ENCODE measurements at places on chromosomes 16 and 17. TPM values are rescaled to one million over a fixed set of nuclear protein-coding genes. Genes with fewer than 3 reads are reported as not detected.

DNA sequence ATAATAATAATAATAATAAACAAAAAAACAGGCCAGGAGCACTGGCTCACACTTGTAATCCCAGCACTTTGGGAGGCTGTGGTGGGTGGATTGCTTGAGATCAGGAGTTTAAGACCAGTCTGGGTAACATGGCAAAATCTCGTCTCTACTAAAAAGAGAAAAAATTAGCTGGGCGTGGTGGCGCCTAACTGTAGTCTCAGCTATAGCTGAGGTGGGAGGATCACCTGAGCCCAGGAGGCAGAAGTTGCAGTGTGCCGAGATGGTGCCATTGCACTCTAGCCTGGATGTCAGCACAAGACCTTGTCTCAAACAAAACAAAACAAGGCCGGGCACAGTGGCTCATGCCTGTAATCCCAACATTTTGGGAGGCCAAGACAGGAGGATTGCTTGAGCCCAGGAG, 18.7 kb upstream of the ATP6V0C start:
- no peak overlapping the region for H3K27ac ChIP-seq
- peaks cover 17% of the 10 kb centered on the region for H3K4me1 ChIP-seq
- no peak for DNase-seq
- no peak overlapping the region for H3K4me3 ChIP-seq

DNA sequence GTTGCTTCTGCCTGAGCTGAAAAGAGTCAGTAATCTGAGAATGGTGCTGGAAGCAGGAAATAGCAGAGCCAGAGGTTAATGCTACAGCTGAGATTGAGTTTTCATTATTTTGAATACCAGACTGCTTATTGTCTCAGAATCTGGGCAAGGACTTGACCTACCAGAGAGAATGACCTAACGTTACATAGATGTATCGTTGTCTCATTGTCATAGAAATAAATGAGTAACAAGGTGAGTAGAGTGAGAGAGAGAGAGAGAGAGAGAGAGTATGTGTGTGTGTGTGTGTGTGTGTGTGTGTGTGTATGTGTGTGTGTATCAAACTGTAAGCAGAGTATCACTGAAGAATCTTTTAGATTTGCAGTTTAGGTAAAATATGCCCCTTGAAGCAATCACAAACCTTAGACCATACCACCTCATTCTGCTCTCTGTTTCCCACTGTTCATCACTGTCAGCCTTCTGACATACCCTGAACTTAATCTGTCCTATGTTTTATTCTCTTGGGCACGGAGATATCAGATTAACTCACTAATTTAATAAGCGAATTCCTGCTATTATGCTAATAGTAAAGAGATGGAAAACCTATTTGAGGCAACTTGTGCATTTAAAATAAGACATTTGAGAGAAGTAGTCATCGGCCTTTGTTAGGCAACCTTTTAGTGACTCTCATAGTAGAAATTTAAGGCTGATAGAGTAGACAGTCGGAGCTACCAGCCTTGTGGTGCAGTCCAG, 87.8 kb downstream of the CYB561 start:
- peaks cover 34% of the 10 kb centered on the region for H3K4me1 ChIP-seq
- peak; percentile 39 for DNase-seq
- no peak overlapping the region for H3K4me3 ChIP-seq
- H3K27ac ChIP-seq: peak overlapping the region; percentile 97

DNA sequence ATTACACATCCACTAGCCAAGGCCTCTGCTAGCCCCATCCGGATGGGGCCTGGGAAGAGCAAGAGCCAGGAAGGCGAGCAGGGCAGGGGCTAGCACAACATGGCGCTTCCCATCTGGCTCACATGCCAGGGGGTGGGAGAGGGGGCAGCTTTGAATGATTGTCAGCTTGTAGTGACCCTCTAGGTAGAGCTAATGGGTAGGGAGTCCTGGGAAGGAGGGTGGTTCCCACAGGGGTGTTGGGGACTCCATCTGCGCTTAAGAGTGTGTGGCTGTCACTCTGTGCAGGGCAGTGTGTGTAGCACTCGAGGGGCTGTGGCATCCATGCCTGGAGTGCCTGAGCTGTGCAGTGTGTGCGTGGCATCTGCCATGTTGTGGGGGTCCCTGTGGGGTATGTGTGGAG, 24.5 kb downstream of the ARHGAP23 start:
- peaks cover 66% of the 10 kb centered on the region for H3K4me1 ChIP-seq
- no peaks in the 10 kb centered on the region for H3K36me3 ChIP-seq
- H3K27ac ChIP-seq: peak overlapping the region; percentile 74
- no peak for DNase-seq
- no peak overlapping the region for H3K4me3 ChIP-seq
- no peaks in the 10 kb centered on the region for H3K27me3 ChIP-seq

GRCh38 chr17:57948555-57949420, 6.4 kb downstream of the CUEDC1 start:
- H3K36me3 ChIP-seq: no peaks in the 10 kb centered on the region
- no peak for DNase-seq
- H3K4me3 ChIP-seq: no peak overlapping the region
- no peaks in the 10 kb centered on the region for H3K27me3 ChIP-seq

- DNase-seq: peak; percentile 70
- H3K36me3 ChIP-seq: peaks cover 44% of the 10 kb centered on the region
- H3K4me1 ChIP-seq: no peaks in the 10 kb centered on the region
- H3K27me3 ChIP-seq: no peaks in the 10 kb centered on the region
- peak overlapping the region; percentile 100 for H3K4me3 ChIP-seq
- H3K27ac ChIP-seq: peak overlapping the region; percentile 70
These were observed 598 bp downstream of the INPP5K start for GRCh38 chr17:1515640-1516387.

DNA sequence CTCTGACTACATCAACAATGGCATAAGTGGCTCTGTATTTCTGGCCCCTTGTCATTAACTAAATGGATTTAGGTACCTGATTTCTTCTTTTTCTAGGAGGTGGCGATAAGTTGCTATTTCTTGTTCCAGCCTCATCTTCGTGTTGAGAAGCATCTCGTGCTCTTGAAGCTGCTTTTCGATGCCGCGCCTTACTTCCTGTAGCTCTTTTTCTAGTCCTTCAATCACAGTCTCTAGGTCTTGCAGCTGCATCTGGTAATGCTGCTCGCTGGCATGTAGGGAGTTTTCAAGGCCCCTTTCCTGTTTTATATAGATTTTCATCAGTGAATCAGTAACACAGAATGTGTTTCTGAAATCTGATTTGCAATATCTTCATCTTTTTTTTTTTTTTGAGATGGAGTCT, 5.1 kb downstream of the KRT222 start:
- H3K4me1 ChIP-seq: no peaks in the 10 kb centered on the region
- no peak overlapping the region for H3K4me3 ChIP-seq

DNA sequence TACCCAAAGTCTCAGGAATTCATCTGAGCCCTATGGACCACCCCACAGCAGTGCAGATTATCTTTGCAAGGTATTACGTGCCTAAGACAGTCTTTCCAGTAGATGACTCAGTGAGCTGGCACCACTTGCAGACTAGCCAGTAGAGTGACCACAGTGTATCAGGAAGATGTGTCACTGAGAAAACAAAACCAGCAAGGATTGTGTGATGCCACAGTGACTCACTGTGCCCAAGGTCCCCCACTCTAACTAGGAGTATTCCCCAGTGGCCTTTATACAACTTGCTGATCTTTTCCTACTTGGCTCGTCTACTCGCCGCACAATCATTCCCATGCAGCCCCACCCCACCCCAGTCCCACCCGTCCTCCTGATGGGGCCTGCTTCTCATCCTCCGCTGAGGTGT, 26.8 kb upstream of the PRKCA start:
- H3K27ac ChIP-seq: no peak overlapping the region
- H3K36me3 ChIP-seq: no peaks in the 10 kb centered on the region
- no peaks in the 10 kb centered on the region for H3K27me3 ChIP-seq
- H3K4me3 ChIP-seq: no peak overlapping the region
- DNase-seq: no peak
- H3K4me1 ChIP-seq: peaks cover 37% of the 10 kb centered on the region

DNA sequence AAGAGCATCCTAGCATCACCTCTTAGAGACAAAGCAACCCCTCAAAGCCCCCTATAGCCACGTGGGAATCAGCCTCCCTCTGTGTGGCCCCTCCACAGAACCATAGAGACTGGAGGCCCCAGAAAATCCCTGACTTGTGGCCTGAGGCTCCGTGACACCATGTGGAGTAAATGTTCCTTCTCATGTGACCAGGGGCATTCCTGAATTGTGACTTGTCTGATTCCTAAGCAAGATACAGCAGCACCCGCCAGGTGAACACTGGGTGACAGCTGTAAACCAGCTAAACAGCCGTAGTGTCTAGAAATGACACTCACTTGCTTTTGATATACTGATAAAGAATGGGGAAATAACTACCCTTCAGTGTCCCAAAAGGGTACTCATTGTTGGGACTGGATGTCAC, 79.0 kb downstream of the DYNLRB2 start:
- H3K27me3 ChIP-seq: no peaks in the 10 kb centered on the region
- no peak for DNase-seq
- H3K36me3 ChIP-seq: no peaks in the 10 kb centered on the region
- H3K27ac ChIP-seq: no peak overlapping the region

DNA sequence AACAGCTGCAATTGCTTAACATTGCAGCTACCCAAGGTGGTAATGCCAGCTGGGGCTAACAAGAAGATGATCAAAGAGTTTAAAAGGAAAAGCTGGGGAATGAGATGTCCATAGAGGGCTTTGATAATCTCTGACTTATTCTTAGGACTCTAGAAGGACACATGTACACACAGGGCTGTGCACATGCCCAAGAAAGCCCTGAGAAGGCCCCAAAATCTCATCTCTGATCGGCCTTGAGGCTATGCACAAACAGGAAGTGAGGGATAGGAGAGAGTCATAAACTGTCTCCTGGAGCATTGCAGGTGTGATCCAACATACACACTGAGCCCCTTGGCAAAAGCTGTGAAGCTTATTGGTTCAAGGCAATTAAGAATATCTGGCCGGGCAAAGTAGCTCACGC, 17.2 kb upstream of the RABEP1 start:
- no peaks in the 10 kb centered on the region for H3K27me3 ChIP-seq
- no peak for DNase-seq
- no peaks in the 10 kb centered on the region for H3K36me3 ChIP-seq
- no peak overlapping the region for H3K4me3 ChIP-seq
- H3K4me1 ChIP-seq: no peaks in the 10 kb centered on the region

The MYH1 gene
- polyA plus RNA-seq: 0.06 TPM

The ZACN gene
- polyA plus RNA-seq: 0.03 TPM

The TPSB2 gene
- not detected for polyA plus RNA-seq

All from SK-N-SH (cell line).